ENCODE measurements at places on chromosomes 1 and 21. TPM values are rescaled to one million over a fixed set of nuclear protein-coding genes. Genes with fewer than 3 reads are reported as not detected.

GRCh38 chr1:9284061-9284460 is 8.6 kb upstream of the SPSB1 start:
- no peak for DNase-seq

DNA sequence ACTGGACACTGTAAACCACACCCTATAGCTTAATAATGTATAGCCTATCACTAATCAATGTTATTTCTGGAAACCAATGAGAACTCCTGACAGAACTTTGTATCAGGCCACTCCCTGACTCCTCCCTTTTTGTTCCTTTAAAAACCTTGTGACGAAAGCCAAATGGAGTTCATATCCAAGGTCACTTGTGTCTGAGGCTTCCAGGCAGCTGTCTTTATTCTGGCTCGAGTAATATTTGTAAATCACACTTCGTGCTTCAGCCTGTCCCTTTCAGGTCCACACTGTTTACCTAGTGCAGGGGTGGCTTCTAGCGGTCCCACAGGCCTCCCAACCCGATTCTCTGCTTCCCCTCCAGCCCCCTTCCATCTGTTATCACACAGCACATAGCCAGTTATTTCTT is 16.2 kb upstream of the CAPN9 start:
- no peak for DNase-seq

DNA sequence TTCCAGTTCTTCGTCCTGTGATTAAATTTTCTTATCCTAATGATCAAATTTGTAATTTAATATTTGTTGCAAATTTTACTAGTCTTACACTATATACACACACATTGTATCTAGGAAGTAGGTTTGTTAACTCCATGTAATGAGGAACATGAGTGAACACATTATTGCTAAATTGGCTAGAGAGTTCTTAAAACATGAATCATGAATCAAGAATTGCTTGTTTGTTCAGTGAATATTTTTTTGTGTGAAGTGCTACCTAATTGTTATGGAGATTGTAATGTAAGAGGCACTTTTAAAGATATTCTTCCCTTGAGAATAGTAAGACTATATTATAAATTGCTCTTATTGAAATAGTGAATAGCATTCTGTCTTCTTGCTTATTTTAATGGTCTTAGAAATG is 4.6 kb downstream of the GPSM2 start:
- no peak for DNase-seq

DNA sequence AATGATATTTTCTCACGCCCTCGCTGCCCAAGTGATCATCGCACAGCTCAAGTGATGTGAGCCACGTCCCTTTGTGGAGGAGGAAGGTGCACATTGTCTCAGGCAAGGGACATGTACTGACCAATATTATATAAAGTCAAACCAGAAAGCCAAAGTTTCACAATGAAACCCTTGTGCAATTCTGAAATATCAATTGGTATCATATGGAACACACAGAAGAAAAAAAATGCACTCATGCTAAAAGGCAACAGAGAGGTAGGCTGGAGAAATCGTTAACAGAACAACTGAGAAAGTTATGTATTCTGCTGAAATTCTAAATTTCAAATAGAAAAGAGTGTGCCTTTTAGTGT is 1.9 kb downstream of the JAM2 start:
- no peak for DNase-seq

DNA sequence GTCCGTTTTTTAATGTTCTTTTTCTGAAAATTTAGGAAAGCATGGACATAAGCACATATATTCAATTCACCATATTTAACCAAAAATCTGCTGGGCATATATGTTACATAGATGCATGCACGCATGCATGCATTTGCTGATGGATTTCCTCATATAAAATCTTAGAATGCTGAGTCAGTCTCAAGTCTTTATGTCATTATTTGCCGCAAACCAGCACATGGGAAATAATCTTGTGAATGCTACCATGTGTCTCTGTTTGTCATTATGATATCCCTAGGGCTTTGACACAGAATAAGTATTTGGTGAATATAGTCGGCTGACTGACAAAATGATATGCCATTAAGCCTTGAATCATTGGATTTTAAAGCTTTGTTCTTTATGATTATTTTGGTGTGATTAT is 776.5 kb downstream of the KCNT2 start:
- DNase-seq = no peak

DNA sequence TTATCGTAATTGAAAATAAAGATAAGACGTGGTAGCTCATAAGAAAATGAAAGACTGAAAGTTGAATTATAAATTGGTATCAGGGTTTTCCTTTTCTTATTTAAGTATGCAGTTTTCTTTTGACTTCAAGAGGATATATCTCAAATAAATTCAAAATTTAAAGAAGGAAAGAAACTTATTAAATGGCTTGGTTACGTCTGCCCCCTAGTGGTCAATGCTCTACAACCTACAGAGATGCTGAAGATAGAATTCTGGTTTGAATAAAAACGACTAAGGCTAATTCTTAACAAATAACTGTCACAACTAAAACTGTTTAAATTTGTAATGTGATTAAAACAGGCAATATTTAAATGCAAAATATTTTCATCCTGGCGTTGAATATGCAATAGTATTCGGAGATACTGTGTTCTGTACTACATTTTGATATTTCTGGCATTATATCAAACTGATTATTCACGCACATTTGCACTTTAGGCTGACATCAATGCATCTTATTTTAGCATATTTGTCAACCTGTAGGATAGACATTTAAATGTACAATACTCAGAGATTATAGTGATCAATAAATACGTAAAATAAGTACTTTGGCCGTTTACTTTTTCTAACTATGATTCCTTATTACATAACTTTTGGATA is 26.8 kb downstream of the IFI44 start:
- DNase-seq = peak; percentile 20

DNA sequence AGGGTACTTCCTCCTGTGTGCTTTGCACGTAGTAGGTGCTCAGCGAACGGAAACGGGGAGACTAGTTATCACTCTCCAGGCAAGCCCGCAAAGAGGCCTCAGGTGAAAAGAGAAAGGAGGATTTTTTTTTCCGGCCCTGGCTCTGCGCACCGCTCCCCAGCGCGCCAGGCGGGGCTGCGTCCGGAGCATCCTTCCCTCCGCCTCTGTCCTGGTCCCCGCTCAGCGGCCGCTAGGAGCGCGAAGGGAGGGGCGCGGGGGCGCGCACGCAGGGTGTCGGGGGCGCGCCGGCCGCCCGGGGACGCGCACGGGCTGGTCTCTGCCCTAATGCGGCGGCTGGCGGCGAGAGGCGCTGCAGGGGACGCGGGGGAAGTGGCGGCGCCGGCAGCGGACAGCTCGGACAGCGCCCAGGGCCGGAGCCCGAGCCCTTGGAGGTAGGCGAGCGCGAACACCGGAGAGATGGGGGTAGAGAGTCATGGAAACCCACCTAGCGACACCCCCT is 42.3 kb upstream of the NFASC start:
- peak; percentile 84 for DNase-seq

TMEM35B gene
- total RNA-seq = 4.3 TPM

TACSTD2 gene
- not detected for total RNA-seq

Data from dorsolateral prefrontal cortex (tissue), 122 donors.